ENCODE measurements at places on chromosomes 4 and X. TPM values are rescaled to one million over a fixed set of nuclear protein-coding genes. Genes with fewer than 3 reads are reported as not detected.

Gene PAGE5
- total RNA-seq, result not detected

Gene SYTL5
- 2.8 TPM for total RNA-seq

Gene GSX2
- not detected for total RNA-seq

Gene SSX5
- total RNA-seq, result not detected

Gene TMPRSS11D
- total RNA-seq, result under 0.01 TPM

Gene NAP1L5
- total RNA-seq, result 7.0 TPM

Gene ALB
- not detected for total RNA-seq

Gene FGF16
- total RNA-seq, result not detected

Gene RASL11B
- total RNA-seq, result 0.66 TPM

Gene SSX2
- not detected for total RNA-seq

Gene CTAG1B
- total RNA-seq, result not detected

Gene NAP1L2
- 3.1 TPM for total RNA-seq

Gene PNMA5
- total RNA-seq, result not detected

Gene ZMAT1
- 0.17 TPM for total RNA-seq

Gene YY2
- total RNA-seq, result 2.8 TPM

Gene PPEF2
- not detected for total RNA-seq

Gene C1QTNF7
- 0.50 TPM for total RNA-seq

Gene SPATA4
- total RNA-seq, result 0.15 TPM

Gene NDST4
- total RNA-seq, result not detected

Gene ADH7
- 2.0 TPM for total RNA-seq

Gene PABPC1L2A
- not detected for total RNA-seq

Gene MAGEA2B
- total RNA-seq, result not detected

Gene TCEAL6
- not detected for total RNA-seq

Gene HS6ST2
- under 0.01 TPM for total RNA-seq

Gene TLR1
- 2.2 TPM for total RNA-seq

Gene C4orf54
- not detected for total RNA-seq

Gene METAP1
- 49.3 TPM for total RNA-seq

Gene IL21
- total RNA-seq, result not detected

Gene SHOX
- total RNA-seq, result not detected

Gene ARMCX1
- 111 TPM for total RNA-seq

Gene SUPT20HL1
- total RNA-seq, result 0.17 TPM

Gene ZNF732
- total RNA-seq, result 0.29 TPM

Gene CDKL2
- 1.3 TPM for total RNA-seq

Gene PDGFC
- 87.6 TPM for total RNA-seq

Gene SNCA
- 2.0 TPM for total RNA-seq
